A549 treated with RU486 at 1 μM for 4 hours (cell line): ENCODE measurements at places on chromosomes 6 and 20. TPM values are rescaled to one million over a fixed set of nuclear protein-coding genes. Genes with fewer than 3 reads are reported as not detected.

TMEM151B gene
- 0.01 to 0.05 TPM in 2 of 5 replicates, not detected in the others for total RNA-seq

NKX2-4 gene
- total RNA-seq, result 0.06 TPM in 1 of 5 replicates, not detected in the others

C20orf144 gene
- total RNA-seq, result 0.07 to 0.13 TPM (median 0.09 TPM) in 4 of 5 replicates, not detected in the other

FILIP1 gene
- total RNA-seq, result 0.19 to 0.35 TPM (median 0.29 TPM) in 5 replicates

HAO1 gene
- total RNA-seq, result not detected in 5 replicates

TRIM26 gene
- 25.0 to 27.0 TPM (median 26.6 TPM) in 5 replicates for total RNA-seq

SMOC2 gene
- total RNA-seq, result not detected in 5 replicates

ACSS1 gene
- 7.4 to 12.0 TPM (median 10.9 TPM) in 5 replicates for total RNA-seq

HLA-DOB gene
- 0.13 to 0.21 TPM (median 0.13 TPM) in 3 of 5 replicates, not detected in the others for total RNA-seq

SLC22A7 gene
- not detected in 5 replicates for total RNA-seq

KHDC1L gene
- total RNA-seq, result 0.25 to 0.51 TPM (median 0.39 TPM) in 4 of 5 replicates, not detected in the other

COL11A2 gene
- 0.37 to 1.3 TPM (median 0.90 TPM) in 5 replicates for total RNA-seq

UNC5CL gene
- 0.30 to 0.57 TPM (median 0.42 TPM) in 5 replicates for total RNA-seq

LKAAEAR1 gene
- total RNA-seq, result 0.79 to 2.0 TPM (median 1.7 TPM) in 5 replicates

GRIK2 gene
- total RNA-seq, result 0.19 to 0.41 TPM (median 0.28 TPM) in 5 replicates

MICA gene
- total RNA-seq, result 25.6 to 27.7 TPM (median 26.8 TPM) in 5 replicates

C6orf58 gene
- total RNA-seq, result 0.13 to 0.33 TPM (median 0.13 TPM) in 3 of 5 replicates, not detected in the others

SLC25A27 gene
- 0.27 to 0.70 TPM (median 0.46 TPM) in 5 replicates for total RNA-seq

CD93 gene
- not detected in 5 replicates for total RNA-seq

EDN1 gene
- 39.5 to 47.2 TPM (median 42.8 TPM) in 5 replicates for total RNA-seq
